Sigmoid colon (tissue), 7 donors: ENCODE measurements at places on chromosomes 3 and 15.

DNA sequence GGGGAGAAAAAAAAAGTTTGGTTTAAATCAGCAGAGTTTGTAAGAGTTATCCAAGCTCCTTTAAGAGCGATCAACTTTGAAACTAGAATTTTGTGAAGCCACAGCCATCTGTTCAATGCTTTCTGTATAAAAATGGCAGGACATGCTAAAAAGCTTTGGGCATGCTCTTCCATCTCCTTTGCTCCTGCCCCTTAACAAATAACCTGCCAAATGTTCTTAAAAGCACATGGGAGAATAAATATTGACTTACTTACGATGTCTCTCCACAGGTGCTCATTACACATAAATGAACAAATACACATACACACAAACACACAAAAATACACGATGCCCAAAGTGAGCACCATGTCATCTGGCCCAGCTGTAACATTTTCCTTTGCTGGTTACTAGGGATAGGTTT, 211.8 kb upstream of the DPH6 start:
- DNase-seq, result no peak

GRCh38 chr15:65066001-65066634, 1.7 kb downstream of the RASL12 start:
- DNase-seq, result no peak

DNA sequence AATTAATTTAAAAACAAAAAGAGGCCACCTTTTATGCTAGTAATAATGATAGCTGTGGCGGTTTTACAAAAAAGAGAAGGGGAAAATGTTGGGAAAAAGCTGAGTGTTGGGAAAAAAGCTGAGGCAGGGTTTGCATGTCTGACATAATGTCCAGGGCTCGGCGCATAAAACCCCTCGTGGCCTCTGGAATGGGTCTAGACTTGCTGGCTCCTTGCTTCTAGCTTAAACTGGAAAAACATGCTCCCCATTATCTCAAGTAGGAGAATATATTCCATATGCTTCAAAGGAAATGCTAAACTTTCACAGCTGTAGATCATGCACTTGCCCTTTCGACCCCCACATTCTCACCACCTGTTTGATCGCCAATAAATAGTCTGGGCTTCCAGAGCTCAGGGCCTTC, 53.0 kb downstream of the CYP19A1 start:
- DNase-seq, result no peak

GRCh38 chr15:71748293-71748718, 62.0 kb upstream of the NR2E3 start:
- DNase-seq, result no peak

DNA sequence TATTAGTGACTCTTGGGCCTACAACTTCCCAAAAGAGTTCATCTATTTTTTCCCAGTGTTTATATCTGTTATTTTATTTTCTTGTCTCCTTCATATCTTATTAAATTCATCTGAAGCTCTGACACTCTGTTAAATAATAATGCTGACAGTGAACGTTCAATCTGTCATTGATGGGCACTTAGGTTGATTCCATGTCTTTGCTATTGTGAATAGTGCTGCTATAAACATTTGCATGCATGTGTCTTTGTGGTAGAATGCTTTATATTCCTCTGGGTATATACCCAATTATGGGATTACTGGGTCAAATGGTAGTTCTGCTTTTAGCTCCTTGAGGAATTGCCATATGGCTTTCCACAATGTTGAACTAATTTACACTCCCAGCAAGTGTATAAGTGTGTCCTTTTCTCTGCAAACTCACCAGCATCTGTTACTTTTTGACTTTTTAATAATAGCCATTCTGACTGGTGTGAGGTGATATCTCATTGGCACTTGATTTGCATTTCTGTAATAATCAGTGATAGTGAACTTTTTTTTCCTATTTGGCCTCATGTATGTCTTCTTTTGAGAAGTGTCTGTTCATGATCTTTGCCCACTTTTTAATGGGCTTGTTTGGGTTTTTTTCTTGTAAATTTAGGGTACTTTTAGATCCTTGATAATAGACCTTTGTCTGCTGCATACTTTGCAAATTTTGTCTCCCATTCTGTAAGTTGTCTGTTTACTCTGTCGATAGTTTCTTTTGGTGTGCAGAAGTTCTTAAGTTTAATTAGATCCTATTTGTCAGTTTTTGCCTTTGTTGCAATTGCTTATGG, 122.5 kb downstream of the LEKR1 start:
- no peak for DNase-seq

GRCh38 chr15:31482122-31482922, 155.7 kb downstream of the KLF13 start:
- peak; percentile 56 for DNase-seq

- DNase-seq, result peak; percentile 79
Measured at GRCh38 chr3:172138792-172139507, 99.6 kb downstream of the FNDC3B start.
